ENCODE measurements at places on chromosomes 3 and 15.

GRCh38 chr15:33639978-33640377 lies 328.3 kb upstream of the CHRM5 start:
- DNase-seq, result no peak

DNA sequence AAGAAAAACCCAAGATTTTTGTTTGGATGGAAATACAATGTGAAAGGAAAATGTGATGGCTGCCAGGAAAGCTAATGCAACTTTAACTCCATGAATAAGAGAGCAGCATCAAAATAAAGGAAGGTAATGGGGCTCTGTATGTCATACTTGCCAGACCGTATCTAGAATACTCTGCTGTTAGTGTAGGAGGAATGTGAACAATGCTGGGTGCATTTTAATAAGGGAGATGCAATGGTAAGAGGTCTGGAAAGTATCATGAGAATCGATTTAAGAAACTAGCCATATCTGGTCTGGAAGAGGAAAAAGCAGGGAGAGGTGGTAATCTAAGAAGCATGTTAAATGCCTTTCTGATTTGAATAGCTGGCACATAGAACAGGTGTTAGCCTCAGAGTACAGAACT lies 239.6 kb downstream of the GBE1 start:
- DNase-seq, result no peak

GRCh38 chr3:76065964-76066363 lies 280.6 kb upstream of the ZNF717 start:
- no peak for DNase-seq

GRCh38 chr15:30922480-30923311 lies 19.0 kb downstream of the FAN1 start:
- DNase-seq, result no peak

DNA sequence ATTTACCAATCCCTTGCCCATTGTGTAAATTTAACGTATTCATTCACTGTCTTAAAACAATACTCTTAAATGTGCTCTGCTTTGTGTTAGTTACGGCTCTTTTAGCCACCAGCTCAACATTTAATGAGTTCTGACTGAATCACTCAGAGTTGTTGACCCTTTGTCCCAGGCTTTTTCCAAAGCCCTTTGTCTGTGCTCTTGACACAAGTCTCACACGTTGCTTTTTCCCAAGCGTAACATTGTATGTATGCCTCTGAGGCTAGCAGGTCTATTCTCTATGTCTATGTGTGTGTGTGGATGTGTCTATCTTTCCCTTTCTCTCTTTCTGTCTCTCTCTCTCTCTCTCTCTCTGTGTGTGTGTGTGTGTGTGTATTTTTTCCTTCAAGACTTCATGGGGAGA lies 435.4 kb upstream of the GOLIM4 start:
- DNase-seq, result no peak

DNA sequence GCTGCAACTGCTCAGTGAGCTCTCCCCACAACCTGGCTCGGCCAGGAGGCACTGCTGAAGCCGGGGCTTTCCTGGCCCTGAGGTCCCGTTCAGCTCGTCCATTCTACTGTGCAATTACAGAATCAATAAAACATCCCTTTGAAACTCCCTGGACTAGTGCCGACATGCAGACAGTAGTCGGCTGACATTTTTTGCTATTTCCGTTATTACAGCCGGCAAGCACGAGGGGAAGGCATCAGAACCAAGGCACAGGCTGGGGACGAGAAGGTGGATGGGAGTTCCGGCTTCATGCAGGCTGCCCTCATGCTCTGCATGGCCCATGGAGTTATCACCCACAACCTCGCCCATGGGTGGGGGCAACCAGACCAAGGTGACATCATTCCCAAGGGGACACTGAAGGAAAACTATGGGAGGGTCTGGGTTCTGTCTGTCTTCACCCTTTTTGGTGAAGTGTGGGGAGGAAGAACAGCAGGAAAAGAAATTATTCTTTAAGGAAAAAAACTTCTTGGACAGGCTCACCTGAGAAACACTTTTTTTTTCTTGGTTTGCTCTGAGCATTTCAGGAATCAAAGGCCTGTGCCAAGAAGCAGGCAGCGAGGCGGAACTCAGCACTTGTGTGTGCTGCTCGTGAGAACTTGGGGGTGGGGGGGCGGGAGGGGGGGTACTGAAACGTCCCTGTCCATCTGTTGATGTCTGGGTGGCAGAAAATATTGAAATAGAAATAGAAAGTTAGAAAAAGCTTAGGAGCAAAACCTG lies 154.5 kb downstream of the FOXP1 start:
- no peak for DNase-seq

DNA sequence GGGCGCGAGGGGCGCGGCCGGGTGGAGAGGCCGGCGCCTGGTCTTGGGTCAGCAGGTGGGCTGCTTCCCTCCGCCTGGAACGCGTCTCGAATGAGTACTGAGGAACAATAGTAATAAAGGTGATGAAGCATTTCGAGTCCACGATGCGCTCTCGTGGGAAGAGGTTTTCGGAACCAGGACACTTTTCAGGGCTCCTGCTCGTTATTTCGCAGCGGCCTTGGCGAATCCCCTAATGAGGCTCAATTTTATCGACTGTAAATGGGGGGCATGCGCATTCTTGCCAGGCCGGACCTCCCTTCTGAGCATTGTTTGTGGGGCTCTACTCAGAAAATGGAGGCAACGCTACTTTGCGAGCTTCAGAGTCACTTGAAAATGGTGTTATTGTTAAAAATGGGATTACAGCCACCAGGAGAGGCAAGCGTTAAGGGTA lies 1.2 kb downstream of the NR2C2 start:
- no peak for DNase-seq

- no peak for DNase-seq
These were observed 357.4 kb downstream of the RSL24D1 start for GRCh38 chr15:54839379-54839778.

DNA sequence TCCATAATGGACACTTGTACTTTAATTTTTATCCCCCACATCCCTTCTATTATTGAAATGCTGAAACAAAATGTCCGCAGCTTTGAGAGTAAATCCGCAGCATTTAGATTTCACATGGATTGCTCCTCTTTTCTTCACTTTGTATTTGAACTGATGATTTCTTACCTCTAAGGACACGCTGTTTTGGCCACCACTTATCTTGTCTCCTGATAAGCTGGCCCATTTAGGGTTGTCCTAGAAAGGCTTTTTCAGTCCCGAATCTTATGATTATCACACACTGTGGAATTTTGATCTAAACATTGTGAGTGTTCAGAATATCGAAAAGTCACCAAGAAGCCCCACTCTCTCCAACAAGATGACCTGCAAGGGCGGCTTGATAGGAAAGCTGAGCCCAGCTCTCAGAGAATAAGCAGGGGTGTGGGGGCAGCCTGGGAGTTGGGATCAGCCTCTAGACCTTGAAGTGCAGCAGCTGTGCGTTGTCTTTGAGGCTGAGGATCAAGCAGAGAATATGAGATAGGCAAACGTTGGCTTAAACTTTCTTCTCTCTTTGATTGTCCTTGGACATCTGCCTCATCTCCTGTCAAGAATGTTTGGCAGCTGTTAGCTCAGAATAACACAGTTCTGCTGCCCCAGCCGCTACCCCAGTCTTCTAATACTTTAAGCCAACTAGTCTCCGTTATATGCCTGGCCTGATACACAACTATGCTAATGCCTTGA lies 399.7 kb upstream of the NR2F2 start:
- no peak for DNase-seq

DNA sequence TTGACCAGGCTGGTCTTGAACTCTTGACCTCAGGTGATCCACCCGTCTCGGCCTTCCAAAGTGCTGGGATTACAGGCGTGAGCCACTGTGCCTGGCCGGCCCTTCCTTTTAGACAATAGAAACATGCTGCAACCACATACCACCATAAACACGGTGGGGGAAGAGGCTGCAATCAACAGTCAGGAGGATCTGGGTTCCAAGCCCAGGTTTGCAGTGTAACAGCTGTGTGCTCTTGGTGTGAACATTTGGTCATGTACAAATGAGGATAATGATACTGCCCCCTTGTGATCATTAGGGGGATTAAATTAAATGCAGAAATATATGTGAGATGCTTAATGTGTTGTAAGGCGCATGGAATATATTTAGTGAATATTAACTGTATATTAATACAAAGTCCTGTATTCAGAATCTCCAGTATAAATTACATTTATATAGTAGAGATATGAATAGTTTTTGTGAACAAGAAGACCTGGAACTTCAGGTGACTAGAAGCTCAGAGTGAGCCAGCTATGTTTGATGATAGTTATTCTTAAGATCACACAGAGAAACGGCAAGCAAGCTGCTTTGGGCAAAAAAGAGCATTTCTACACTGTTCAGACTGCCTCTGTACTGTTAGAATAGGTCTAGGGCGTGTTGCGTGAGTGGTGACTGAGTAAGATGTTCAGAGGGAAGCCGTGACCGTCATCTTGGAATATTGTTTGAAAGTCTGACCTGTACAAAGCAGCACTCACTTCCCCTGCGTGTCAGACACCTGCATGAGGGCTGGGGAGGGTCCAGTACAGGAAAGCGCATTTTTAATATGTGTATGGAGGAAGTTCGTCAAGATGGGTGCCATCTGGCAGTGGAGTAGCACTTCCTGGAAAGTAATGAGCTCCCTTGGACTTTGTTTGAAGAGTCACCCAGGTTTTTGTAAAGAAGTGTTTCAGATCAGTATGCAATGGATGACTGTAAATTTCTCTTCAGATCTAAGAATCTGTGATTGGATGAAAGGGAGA lies 125.8 kb downstream of the PGPEP1L start:
- DNase-seq, result no peak

- no peak for DNase-seq
These were observed 1239.2 kb downstream of the NSUN3 start for GRCh38 chr3:95302044-95302443.

- no peak for DNase-seq
These were observed 10.6 kb upstream of the SPRED1 start for GRCh38 chr15:38242055-38242454.

- DNase-seq, result no peak
These were observed 24.3 kb downstream of the ZDHHC19 start for GRCh38 chr3:196186651-196187573.

GRCh38 chr3:47377186-47377585 lies 3.6 kb upstream of the PTPN23 start:
- DNase-seq, result no peak

DNA sequence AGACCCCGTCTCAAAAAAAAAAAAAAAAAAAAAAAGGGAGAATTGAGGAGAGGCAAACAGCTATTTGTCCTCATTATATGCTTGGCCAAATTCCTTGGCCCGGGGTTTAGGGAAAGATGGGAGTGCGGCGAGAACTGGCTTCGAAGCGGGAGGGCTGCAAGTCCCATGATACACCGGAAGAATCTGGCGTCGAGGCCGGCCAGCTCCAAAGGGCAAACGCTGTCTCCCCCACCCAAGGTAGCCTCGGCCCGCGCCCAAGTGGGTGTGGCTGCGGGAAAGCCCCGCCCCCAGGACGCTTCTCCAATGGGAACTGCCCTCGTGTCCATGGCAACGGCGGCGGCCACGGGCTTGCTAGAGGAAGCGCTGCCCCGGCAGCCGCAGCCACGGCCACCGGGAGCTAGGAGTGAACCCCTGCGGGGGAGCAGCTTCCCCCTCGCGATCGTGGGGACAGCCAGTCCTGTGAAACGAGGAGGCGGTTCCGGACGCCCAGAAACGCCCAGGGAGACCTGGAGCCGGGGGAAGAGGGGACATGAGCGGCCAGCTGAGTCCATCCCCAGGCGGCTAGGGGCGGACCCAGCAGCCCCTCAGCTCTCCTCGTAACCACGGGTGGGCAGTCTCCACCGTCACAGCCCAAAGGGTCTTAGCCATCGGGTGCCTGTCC lies at the start of gene TTLL13:
TSS of gene TTLL13 (plus strand) at position 354 of the 661 bp plus-strand sequence. CDS start 1,075 bp downstream, outside the sequence.
- no peak for DNase-seq

DNA sequence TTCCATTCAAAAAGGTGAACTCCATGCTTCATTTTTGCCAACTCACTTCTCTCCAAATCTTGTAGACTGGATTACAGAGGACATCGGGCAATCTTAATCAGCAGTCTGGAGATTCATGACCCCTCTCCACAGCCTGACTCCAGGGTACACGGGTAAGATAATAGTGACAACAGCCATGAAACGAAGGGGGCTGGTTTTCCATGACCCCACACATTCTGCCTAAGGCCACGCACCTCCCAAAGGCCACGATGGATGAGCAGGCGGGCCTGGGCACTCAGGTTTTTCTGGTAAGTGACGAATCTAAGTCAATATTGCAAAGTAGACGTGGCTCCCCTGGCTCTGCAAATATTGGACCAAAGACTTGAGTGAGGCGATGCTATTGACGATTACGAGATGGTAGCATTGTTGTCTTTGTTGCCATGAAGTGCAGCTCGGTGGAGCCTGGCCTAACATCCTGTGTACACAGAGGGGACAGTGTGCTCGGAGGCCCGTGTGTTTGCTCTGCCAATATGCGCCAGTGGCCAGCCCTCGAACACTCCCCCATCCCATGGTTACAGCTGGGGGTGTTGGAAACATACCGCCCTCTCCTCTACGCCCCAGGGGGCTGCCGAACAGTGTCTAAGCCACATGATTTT lies 119.1 kb downstream of the OPA1 start:
- DNase-seq, result no peak

- DNase-seq, result no peak
These were observed 4.7 kb downstream of the BAHD1 start for GRCh38 chr15:40445421-40445922.

GRCh38 chr3:181701096-181701495 lies 10.6 kb upstream of the SOX2 start:
- no peak for DNase-seq

- DNase-seq, result no peak
These were observed 21.8 kb upstream of the RBP1 start for GRCh38 chr3:139561255-139561817.

- no peak for DNase-seq
These were observed 59.3 kb downstream of the CYP11A1 start for GRCh38 chr15:74307827-74308811.

GRCh38 chr3:127171721-127172120 lies 21.2 kb upstream of the PRR23E start:
- no peak for DNase-seq

DNA sequence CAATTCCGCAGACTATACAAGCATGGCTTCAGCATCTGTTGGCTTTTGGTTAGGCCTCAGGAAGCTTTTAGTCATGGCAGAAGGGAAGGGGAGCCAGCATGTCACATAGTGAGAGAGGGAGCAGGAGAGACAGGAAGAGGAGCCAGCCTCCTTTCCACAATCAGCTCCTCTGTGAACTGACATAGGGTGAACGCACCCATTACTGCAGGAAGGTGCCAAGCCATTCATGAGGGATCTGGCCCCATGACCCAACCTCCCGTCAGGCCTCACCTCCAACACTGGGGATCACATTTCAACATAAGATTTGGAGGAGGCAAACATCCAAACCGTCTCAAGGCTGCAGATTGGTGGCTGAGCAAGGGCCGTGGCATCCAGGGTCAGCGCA lies 106.3 kb downstream of the LRRK1 start:
- DNase-seq, result no peak

DNA sequence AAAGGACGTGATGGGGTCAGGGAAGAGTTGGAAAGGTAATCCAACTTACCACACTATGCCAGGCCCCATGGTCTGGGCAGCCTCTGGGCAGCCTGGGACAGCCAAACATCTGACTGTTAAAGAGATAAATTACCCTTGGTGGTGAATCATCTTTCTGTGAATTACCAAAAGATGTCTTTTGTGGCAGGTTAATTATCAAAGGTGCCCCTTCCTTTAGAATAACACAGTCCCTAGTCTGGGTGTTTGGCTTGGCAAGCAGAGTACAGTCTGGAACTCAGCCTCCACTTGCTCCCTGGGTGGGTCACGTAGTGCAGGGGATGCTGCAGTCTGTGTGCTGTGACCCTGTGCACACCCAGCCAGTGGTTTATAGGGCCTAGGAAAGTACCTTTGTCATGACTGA lies 113.1 kb downstream of the ZNF621 start:
- DNase-seq, result no peak

All from T-helper 9 cell (primary cell).